Activated CD8-positive, alpha-beta memory T cell treated with anti-CD3 and anti-CD28 coated beads for 48 hours (primary cell): ENCODE measurements at places on chromosomes 13 and 19.

DNA sequence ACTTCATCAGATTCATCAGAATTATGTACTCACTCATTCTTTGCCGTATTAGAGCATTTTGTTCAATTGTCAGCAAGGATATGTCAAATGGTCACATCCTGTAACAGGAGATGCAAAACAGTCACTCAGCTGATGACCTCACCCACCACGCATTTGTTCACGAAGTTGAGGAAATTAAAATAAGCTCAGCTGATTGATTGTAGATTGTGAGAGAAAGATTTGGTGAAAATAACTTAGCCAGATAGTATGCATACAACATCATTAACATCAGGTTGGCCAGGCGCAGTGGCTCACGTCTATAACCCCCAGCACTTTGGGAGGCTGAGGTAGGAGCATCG is 22.6 kb upstream of the CDC16 start:
- no peak for DNase-seq

GRCh38 chr13:100789968-100790367 is 115.4 kb upstream of the TMTC4 start:
- DNase-seq: no peak

GRCh38 chr13:70090036-70090723 is 17.4 kb upstream of the ATXN8OS start:
- DNase-seq: no peak

DNA sequence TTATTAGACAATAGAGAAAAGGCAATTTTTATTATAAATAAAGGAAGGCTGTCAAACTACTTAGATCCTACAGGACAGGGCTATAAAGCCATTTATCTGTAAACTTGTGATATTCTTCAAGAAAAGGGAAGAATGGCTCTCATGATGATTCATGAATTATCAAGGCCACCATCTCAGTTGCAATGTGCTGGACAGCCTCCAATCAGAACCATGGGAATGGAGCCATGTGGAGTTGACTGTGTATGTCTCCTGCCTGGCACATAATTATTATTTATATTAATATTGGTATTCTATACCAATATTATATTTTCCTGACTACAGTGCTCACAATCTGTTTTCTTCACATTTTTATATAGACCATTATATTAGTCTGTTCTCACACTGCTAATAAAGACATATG is 560.5 kb upstream of the MIR17HG start:
- DNase-seq: no peak

GRCh38 chr19:16897856-16898161 is 9.0 kb downstream of the F2RL3 start:
- no peak for DNase-seq

- peak; percentile 42 for DNase-seq
Observed at GRCh38 chr19:2561895-2562294, 86.0 kb downstream of the GADD45B start.

- DNase-seq: no peak
Observed at GRCh38 chr19:39413272-39413910, 922 bp downstream of the PLEKHG2 start.

GRCh38 chr19:48796298-48797083 is 14.3 kb downstream of the BCAT2 start:
- no peak for DNase-seq

DNA sequence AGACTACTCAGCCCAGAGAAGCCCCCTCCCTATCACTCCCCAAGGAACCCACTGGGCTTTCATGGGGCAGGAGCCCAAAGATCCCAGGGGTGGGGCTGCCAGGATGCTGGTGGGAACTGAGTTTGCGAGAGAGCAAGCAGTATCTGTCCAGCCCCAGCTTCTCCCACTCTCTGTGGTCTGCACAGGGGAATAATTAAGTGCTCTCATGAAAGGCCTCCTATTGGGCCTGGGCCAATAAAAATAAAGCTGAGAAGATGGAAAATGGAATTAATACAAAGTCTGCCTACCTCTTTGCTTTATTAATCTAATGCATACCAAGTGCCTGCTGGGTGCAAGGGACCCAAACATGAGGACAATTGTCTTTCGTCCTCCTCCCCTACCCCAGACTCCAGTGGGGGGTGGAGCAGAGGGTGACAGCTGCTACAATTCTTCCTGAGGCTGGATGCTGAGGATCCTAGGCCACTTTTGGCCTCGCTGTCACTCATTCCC is 5.4 kb downstream of the DDX39A start:
- DNase-seq: no peak

DNA sequence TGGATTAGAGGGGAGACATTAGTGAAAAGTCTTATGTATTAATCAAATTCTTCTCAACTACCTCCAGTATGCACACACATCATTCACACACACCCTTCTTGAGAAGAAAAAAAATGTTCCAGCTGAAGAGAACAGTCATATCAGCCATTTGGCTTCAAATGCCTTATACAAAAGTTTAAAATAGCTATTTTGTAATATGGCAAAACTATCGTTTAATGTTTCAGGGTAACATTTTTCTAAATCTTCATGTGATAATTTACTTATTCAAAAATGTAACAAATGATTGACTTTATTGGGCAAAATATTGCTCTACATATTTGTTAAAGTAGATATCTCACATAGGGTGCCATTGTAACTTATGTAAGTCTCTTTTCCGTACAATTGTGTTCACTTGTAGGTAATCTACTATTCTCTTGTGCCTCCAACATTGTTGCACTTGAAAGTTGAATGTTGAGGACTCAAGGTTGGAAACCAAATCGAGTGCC is 13.6 kb downstream of the ZIC2 start:
- DNase-seq: no peak

- no peak for DNase-seq
Observed at GRCh38 chr19:16886305-16886880, 2.4 kb upstream of the F2RL3 start.

DNA sequence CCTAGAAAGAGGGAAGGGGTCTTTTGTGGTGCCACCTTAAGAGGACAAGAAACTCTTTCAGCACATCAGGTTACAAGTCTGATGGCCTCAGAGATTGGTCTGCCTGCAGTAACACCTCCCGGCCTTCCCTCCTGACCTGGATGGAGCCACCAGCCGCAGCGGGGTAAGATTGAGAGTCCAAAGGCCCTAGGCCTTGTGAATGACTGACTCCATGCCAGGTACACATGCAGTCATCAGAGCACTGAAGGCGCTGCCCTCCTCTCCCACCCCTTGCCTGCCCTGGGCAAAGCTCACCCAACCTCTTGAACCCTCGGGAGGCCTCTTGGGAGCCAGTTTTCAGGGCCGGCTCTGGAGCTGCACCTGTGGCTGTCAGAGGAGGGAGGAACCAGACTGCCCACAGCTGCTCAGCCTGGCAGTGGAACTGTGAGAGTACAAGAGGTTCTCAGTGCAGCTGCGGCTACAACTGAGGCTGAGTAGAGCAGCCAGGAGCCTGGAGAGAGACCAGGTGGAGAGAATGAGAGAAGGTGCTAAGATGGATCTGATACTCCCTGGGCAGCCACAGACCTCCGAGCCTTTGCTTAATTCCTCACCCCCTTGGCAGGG is 23.8 kb upstream of the C13orf42 start:
- no peak for DNase-seq

GRCh38 chr13:40438999-40439797 is 227.2 kb downstream of the FOXO1 start:
- no peak for DNase-seq

DNA sequence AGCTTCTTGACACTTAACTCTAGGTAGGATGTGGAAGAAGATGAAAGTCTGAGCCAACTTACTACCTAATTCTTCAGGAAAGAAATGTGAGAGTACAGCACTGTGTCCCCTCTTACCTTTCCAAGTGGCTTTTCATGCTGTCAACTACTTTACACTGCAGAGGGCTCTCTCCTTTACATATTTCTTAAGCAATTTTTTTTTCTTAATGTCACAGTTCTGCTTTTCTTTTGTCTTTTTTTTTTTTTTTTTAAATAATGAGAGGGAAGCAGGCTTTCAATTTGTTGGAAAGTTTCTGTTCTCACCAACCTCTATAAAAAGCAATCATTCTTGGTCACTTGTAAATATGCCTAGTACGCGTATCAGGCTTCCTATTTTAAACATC is 212.7 kb upstream of the MIR17HG start:
- DNase-seq: no peak

DNA sequence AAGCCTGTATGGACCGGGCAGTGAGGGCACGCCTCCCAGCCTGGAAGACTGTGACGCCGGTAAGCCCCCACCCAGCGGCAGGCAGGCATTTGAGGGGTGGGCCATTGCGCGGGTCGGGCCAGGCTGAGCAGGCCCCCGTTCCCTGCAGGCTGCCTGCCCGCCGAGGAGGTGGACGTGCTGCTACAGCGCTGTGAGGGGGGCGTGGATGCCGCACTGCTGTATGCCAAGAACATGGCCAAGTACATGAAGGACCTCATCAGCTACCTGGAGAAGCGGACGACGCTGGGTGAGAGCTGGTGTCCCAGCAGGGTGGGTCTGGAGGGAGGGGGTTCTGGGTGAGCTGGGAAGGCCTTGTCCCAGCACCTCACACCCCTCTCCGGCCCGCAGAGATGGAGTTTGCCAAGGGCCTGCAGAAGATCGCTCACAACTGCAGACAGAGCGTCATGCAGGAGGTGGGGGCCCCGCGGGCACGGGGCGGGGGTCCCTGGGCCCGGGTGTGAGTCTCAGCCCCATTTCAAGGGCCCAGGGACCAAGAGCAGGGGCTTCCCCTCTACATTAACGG is 7.1 kb downstream of the ARHGAP45 start:
- DNase-seq: no peak

DNA sequence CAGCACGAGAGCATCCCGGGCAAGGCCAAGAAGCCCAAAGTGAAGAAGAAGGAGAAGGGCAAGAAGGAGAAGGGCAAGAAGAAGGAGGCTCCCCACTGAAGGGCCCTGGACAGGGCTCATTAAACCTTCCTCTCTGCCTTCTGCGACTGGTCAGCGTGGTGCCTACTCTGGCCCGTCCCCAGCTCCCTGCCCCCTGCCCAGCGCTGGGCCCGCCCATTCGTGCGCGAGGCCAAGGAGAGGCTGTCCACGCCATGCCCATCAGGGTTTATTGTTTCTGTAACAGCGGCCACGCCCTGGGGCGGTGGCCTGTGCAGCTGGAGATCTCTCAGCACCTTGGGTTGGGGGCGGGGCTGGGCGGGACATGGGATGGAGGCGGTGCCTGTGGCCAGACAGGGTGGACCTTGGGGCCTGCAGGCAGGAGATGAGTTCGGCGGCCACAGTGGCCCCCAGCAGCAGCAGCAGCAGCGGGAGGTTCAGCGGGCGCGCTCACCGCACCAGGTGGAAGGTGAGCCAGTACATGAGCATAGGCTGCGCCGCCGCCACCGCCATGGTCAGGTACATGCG is 897 bp downstream of the C19orf33 start:
- no peak for DNase-seq

DNA sequence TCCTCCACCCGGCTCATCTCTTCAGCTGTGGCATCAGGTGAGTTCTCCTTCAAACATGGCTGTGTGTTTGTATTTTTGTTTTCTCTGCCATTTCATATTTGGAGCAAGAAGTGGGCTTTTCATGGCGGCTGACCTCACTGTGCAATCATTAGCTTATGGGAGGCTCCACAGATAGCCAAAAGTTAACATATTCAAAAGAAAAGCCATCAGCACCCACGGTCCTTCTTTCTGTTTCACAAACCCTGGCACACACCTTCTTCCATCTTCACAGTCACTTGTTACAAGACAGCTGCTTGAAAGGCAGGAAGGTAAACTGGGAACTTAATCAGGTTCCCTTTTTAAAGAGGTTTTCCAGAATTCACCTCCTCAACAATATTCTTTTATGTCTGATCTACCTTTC is 69.3 kb upstream of the ATP12A start:
- DNase-seq: no peak

- no peak for DNase-seq
Observed at GRCh38 chr19:51430221-51430620, 12.8 kb upstream of the SIGLEC10 start.

DNA sequence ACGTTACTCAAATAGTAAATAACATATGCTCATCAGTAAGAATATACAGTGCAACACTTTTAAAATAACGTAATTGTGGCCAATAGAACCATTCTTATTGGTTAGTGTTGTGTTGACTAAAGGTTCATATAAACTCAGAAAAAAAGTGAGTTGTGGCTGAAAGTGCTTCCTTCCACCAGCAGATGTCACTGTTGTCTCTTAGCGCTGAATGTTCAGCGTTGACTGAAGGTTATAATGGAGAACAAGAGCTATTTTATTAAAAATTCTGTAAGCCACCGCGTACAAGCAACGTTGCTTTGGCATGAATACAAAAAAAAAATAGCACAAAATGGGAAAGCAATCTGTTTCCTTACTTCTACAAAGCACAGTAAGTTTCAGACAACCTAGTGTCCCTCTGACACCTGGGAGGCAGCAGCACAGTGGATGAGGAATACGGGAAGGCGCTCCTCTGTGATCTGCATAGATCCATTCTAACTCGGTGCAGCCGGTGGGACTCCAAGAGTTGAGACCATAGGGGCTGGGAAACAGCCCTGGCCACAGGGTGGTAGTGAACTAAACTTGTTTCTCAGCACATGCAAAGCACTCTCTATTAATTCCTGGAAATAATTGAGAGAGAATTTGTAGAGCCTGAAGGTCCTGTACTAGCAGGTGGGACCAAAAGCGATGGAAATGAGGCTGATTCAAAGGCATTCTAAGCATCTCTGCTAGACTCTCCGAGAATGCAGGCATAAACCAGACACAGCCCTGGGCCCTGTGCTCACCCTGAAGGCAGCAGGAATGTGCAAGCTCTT is 23.9 kb upstream of the OXGR1 start:
- no peak for DNase-seq

DNA sequence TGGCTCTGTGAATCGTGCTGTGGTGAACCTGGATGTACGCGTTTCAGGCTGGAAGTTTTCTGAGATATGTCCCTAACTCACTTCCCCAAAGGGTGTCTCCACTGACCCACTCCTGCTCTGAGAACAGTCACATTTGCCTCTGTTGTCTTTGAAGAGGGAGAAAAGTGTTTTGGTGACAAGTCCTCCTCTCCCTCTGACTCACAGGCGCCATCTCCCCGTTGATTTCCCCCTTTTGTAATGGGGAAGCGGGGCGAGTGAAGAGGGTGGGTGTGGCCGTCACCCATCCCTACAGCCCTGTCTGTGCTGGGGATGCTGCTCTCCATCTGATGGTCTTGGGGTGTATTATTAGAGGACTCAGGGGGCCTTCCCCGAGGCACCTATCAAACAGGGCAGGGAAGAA is 9.6 kb downstream of the APC2 start:
- DNase-seq: no peak

- DNase-seq: no peak
Observed at GRCh38 chr19:35211545-35212230, 16.9 kb downstream of the FAM187B start.

GRCh38 chr13:74005320-74006157 is 128.7 kb downstream of the KLF12 start:
- DNase-seq: no peak
